ENCODE measurements at places on chromosomes 5 and 9.
A peak's percentile ranks its signal among the peaks of the same experiment; 100 is the strongest.

DNA sequence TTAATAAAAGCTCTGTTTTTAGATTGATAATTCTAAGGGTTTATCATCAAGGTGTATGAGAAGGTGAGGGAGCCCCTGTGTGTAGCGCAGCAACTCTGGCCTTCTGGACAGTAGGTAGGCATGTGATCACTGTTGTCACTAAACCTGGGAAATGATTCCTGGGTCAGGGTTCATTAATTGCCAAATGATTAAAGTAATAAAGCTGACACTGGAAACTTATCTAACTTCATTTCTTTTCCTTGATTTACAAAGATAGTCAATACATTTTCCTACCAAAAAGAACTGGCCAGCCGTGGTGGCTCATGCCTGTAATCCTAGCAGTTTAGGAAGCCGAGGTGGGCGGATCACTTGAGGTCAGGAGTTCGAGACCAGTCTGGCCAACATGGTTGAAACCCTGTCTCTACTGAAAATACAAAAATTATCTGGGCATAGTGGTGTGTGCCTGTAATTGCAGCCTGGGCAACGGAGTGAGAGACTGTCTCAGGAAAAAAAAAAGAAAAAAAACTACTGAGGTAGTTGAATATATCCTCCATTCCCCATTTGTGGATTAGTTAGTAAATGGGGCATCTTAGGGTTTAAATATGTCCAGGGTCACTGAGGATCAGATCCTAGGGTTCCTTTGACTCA is 2.4 kb downstream of the EHMT1 start:
- DNase-seq = no peak

- no peak for DNase-seq
These were observed 210.1 kb upstream of the ZNF608 start for GRCh38 chr5:124956471-124957029.

GRCh38 chr5:35780236-35780635 is 76.5 kb upstream of the IL7R start:
- no peak for DNase-seq

DNA sequence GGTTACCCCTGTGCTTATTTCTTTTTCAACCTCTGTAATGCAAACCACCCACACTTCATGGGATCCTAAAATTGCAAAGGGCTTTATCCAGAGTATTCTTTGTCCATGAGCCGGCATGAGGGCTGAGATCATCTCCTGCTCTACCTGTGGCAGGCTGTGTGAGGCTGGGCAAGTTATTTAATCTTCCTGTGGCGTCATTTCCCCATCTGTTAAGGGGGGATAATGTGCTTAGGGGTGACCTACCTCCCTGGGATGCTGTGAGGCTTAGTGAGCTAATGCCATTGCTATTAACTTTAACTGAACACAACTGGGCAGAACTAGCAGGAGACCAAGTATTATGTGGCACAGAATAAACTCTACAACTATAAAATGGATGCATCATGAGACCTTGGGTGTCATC is 17.0 kb downstream of the FRMPD1 start:
- no peak for DNase-seq

DNA sequence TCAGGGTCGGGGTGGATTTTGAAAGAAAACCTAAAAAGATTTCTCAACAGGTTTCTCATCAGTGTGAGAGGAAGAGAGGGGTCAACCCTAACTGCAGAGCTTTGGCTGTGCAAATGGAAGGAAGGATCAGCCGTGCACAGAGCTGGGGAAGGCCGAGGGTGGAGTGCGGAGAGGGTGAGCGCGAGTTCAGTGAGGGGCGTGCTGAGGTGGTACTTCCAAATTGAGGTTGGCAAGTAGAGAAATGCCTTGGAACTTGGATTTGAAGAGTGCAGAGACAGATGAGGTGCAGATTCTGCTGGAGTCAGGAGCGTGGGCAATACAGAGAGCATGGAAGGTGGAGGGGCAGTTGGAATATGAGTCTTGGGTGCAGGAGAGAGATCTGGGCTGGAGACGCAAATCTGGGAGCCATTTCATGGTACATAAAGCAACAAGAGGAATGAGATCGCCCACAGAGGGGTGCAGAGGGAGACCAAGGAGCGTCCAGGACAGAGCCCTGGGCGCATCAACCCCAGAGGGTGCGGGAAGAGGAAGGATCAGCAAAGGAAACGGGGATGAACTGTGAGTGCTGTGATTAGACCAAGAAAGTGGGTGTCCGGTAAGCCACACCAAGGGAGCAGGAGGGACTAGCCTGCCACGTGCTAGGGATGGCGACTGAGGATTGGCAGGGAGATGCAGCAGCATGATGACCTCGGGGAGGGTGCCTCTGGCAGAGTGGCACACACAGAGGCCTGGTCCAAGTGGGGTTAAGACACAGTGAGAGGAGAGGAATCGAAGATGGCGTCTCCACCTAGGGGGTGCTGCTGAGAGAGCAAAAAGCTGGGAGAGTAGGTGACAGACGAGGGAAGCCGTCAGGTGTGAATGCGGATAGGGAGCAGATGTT is 105.8 kb downstream of the ADAMTS2 start:
- DNase-seq = peak; percentile 67

- DNase-seq = no peak
These were observed 393 bp downstream of the SH3GLB2 start for GRCh38 chr9:129027685-129028191.

GRCh38 chr9:14869671-14870070 is 40.6 kb downstream of the FREM1 start:
- DNase-seq = no peak

DNA sequence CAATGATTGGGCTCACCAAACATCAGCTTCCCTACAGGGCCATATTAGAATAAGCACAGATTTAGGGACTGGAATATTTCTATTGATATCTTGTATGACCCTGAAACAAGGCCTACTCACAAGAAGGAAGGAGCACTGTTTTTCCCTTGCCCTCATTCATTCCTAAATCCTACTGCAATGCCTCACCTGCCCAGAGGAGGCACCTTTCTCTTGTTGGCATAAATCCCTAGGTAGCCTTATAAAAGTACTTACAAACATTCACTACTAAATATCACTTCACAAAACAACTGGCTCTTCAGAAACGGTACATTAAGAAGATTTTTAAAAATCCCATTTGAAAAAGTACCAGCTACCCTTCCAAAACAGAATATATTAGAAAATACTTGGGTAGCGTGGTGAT is 449.4 kb downstream of the CDH18 start:
- DNase-seq = no peak

DNA sequence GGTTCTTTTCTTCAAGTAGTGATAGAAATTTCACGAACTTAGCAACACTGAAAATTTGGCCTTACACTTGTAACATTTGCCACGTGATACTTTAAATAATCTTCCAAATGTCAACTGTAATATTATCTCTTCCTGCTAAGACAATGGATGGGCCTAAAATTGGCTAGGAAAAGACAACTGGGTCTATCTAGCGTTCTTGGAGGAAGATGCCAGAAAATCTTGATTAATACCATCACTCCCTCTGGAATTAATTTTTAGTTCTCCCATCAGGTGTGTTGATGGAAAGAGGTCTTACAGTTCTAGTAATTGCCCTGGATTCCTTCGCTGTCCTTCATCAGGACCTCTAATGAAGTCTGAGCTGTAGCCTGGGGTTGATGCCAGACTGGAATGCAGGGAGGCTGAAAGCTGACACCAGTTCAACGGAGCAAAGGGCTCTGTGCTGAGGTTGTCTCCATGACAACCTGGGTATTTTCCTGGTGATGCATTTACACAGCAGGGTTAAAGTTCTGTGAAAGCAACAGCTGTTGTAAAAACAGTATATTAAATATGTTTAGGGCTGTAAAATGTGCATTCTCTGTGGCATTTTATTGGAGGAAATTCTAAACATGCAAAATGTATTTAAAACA is 92.3 kb downstream of the GAS1 start:
- DNase-seq = peak; percentile 87
